ENCODE measurements at places on chromosomes 11 and 22.

GRCh38 chr11:1299621-1300020, 9.8 kb downstream of the TOLLIP start:
- no peak for DNase-seq

DNA sequence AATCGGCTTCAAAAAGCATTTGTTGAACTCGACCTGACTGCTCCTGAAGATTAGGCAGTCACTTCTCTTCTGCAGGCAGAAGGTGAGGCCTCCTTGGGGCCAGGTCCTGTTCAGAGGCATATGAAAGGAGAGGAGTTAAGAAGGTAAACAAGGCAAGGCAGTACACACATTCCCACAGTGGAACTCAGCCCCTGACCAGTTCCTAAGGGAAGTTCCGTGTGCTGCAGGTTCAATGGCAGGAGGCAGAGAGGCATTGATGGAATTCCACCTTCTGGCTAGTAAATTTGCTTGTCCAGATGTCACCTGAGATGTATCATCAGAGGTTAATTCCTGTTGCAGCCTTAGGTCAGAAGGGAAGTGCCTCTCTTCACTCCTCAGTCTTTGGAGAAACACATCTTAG, 337.0 kb upstream of the MTNR1B start:
- DNase-seq = no peak

GRCh38 chr11:64924910-64925284, 408 bp downstream of the PPP2R5B start:
- DNase-seq = no peak

DNA sequence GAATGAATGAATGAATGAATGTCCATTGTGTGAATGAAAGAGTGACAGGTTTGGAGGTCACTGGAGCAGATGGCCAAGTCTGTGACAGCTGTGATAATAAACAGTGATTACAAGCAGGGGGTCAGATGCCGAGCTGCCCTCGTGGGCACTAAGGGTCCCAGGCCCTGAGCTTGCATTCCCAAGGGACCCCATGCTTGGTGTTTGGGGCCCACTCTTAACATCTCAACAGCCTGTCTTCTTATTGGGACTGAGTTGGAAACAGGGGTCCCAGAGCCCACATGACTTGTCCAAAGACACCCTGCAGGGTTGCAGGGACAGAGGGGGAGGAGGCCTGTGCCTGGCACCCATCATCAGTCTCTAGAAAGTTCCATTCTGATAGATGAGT, 12.0 kb upstream of the ANO1 start:
- DNase-seq = peak; percentile 32

DNA sequence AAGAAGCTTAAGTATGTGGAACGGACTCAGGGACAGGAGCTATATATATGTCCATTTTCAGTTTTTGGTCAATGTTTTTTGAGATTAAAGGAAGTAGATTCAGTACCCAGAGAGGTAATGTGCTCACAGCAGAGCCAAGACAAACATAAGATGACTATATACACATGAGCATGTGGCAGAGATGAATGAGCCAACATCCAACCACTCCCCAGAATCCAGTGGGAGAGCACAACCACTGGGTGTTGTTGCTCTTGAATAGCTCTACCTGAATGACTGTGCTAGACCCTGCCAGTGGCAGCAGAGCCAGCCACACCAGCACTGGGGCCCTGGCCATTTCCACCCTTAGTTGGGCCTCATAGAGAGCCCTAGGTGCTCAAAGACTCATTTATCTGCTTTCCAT, 10.7 kb upstream of the SYTL2 start:
- DNase-seq = no peak

- DNase-seq = no peak
Observed at GRCh38 chr11:127713226-127713625, 712.7 kb upstream of the KIRREL3 start.

- DNase-seq = no peak
Observed at GRCh38 chr11:129574431-129574830, 198.8 kb downstream of the BARX2 start.

DNA sequence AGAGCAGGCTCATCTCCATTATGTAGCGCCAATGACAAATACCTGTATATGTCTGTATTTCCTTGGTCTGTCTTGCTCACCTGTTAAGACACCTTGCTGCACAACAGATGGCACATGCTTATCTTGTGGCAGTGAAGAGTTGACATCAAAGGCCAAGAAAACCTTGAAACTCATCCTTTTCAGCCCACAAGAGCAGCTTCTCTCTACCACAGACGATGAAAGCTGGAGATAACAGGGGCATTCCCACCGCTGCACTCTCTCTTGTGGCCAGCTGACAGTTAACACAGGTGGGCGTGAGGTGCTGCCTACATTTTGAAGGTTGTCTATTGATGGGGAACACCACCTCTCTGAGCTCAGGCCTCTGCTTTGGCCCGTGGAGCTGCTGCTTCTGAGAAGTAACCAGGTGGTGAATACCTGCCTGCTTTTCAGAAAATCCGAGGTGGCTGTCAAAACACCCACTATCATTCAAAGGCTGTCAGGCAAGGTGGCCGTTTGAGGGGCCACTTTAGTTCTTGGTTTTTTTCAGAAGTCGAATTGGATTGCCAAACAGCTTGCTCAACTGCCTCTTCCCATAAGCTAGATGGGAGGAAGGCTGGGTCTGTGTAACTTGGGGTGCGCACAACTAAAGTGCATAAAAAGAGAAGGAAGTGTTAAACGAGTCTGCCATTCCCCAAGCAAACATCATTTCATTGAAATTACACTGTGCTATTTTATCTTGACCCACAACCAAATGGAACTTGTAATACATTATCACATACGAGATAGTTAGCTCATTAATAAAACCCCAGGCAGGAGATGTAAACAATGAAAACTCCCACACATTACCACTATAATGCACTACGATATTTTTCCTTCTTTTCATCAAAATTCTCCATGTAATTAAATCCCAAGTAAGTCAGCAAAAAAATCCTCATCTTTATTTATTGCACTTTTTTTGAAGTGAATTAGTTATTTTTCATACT, 87.1 kb upstream of the RAG2 start:
- DNase-seq = peak; percentile 57

- no peak for DNase-seq
Observed at GRCh38 chr11:95595973-95596489, 193.6 kb downstream of the FAM76B start.

GRCh38 chr11:126029805-126030204, 32.9 kb downstream of the CDON start:
- no peak for DNase-seq

GRCh38 chr11:78420255-78420764, 2.7 kb upstream of the GAB2 start:
- peak; percentile 68 for DNase-seq

DNA sequence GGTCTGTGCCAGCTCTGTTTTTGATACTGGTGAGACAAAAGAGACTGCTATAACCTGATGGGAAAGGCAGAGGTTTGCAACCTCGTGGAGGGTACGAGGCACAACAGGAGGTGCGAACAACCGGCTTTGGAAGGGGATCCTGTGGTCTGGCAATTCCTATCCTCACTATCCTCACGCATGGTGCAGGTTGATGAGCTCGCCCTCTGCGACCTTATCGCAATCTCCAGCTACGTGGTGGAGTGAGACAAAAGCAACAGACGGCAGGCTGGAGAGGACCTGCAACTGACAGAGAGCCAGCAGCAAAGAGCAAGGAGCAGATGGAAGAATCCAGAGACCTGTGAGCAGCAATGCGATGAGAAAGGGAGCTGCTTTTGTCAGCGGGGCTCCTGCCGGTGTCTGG, 47.3 kb upstream of the TSKU start:
- no peak for DNase-seq

GRCh38 chr11:43278193-43278956, 33.4 kb upstream of the API5 start:
- DNase-seq = no peak

DNA sequence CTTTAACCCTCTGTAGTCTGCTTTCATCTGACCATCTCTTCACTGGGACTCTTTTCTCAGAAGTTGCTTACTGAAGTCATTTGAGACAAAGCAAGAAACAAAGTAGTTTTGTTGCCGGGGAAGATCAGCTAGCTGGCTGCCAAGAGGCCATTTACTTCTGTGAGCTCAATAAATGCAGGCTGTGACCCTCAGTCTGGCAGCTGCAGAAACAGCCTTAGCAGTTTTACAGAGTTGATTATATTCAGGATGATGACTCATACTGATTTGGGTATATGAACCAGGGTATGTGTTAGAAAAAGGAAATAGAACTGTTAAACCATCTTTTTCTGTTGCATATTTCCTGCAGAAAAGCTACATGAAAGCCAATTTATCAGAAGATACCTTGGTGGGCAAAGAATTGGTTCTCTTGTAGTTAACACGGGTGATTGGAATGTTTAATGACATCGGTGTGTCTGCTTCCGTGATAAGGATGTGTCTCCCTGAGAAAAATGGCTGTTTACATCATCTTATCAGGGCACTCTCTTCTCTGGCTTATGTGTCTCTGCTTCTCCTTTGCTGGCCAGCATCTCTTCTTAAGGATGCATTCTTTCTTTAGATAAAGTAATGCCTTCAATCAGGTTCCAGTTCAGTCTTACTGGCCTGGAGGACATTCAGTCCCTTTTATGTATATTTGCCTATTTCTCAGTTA, 18.5 kb downstream of the FIBIN start:
- DNase-seq = no peak

GRCh38 chr22:45491841-45492240, 10.8 kb upstream of the FBLN1 start:
- no peak for DNase-seq

- DNase-seq = no peak
Observed at GRCh38 chr11:120068114-120068573, 69.8 kb downstream of the TRIM29 start.

- peak; percentile 78 for DNase-seq
Observed at GRCh38 chr11:119315131-119316015, 1.6 kb downstream of the MCAM start.

GRCh38 chr11:96314326-96315020, 28.5 kb downstream of the MAML2 start:
- no peak for DNase-seq

DNA sequence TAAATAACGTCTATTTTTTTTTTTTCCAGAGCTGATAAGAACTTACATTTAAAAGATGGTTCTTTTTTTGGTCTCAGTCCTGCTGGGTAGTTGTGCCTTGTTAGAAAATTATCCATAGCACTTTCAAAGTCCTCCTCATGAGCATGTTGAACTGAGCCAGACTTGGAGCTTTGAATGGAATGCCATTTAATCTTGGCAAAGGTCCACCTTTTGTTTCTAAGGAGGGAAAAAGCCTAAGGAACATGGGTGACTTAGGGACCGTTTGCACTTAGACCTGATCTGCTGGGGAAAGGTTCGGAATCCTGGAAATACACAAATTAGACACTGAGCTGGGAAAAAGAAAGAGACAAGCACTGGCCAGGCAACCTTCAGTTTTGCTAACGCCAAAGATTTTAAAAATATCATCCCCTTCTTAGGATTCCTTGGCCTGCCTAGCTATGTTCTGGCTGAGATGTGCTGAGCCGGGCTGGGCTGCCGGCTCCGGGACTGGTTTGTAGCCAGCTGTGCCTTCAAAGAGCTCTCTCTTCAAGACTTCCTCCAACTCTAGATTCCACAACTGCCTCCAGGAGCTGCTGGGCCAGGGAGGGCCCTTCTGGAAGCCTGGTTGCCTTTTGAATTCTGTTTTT, 67.4 kb downstream of the ENDOD1 start:
- DNase-seq = no peak

DNA sequence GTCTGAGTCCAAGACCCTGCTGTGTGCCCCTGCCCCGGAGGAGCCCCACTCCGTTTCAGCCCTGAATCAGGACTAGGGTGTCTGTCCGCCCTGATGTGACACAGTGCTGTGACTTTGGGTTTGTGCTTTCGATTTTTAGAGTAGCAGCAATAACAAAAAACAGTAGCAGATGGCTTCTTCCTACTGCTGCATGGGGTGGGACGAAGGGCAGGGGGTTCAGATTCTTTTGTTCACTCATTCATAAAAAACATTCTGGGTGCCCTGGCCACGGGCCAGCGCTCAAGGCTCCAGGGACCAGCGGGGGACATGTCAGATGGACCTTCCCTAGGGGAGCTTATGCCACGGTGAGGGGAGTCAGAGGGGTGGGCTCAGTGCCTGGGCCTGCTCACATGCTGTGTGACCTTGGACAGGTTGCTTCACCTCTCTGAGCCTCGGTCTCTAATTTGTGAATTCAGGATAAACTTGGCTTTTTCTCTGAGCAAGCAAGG, 24.6 kb upstream of the PRR5 start:
- DNase-seq = no peak

- peak; percentile 75 for DNase-seq
Observed at GRCh38 chr22:20015971-20016733, 471 bp downstream of the ARVCF start.

GRCh38 chr11:70341881-70342429, 56.4 kb upstream of the CTTN start:
- DNase-seq = no peak

GRCh38 chr11:94152678-94153065, 24.0 kb downstream of the PANX1 start:
- no peak for DNase-seq

GRCh38 chr11:117239295-117239694, 6.8 kb downstream of the RNF214 start:
- DNase-seq = no peak

- DNase-seq = no peak
Observed at GRCh38 chr11:75195167-75195962, 44.5 kb downstream of the SLCO2B1 start.

DNA sequence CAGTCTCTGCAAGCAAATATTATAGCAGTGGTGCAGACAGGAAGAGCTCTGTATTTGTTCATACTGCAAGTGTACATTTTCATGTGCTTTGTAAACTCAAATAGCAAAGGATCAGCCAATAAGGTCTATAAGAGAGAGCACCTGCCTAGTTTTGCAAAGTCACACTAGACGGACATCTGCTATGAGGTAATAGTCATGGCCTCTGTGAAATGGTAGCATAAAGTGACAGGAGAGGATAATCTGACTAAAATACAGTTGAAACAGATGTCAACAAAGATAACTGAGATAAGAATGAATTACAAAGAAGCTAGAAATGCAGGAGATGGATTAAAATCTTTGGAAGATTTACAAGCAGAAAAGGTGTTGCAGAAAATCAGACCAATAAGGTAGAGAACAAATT, 70.6 kb upstream of the SPON1 start:
- no peak for DNase-seq

GRCh38 chr11:67420147-67420645, 4.7 kb downstream of the CARNS1 start:
- peak; percentile 82 for DNase-seq

GRCh38 chr22:26681395-26681821, 24.0 kb downstream of the MIAT start:
- DNase-seq = no peak

- DNase-seq = no peak
Observed at GRCh38 chr11:114156782-114157181, 97.3 kb downstream of the ZBTB16 start.

GRCh38 chr11:35655254-35655653, 7.3 kb upstream of the TRIM44 start:
- DNase-seq = no peak

- no peak for DNase-seq
Observed at GRCh38 chr11:109730669-109731068, 308.7 kb downstream of the C11orf87 start.

GRCh38 chr11:119864836-119865235, 135.8 kb upstream of the NECTIN1 start:
- no peak for DNase-seq
